NCI-H1694 (cell line): ENCODE measurements at places on chromosomes 1 and 21.
A peak's percentile ranks its signal among the peaks of the same experiment; 100 is the strongest.

DNA sequence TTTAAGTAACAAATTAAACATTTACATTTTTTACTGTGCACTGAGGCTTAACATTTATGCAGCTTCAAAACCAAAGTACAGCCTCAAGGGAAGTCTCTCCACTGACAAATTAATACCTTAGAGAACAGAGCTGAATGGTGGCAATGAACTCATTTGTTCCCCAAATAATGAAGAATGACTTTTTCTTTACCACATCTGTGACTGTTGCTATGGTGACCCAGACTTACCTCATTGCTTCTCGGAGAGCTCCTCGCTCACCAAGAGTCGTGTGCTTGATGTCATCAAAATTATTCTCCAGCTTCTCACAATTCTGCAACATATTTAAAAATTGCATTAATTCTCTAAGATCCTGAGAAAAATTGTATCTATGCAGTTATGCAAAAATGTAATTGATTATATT is 92.9 kb downstream of the DPYD start:
- DNase-seq: no peak

GRCh38 chr1:205477759-205478247 is 22.0 kb upstream of the BLACAT1 start:
- DNase-seq: no peak

DNA sequence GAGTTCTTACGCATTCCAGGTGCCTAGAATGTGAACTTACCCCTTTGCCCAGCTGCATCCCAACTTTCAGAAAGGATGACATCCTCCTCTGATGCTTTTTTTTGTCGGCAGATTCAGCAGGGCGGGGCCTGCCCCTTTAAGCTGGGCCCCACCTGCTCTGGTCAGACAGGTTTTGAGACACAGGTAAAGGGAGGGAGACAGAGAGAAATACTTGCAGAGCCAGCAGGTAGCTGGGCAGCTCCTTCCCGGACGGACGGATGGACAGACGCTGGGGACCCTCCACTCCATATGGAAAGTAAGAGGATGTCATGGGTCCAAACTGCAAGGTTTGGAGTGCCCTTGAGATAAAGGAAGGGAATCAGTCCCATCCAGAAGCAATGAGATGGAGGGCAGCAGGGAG is at the start of gene TMEM79:
Gene TMEM79, plus strand, starts transcription at position 214 of the 400 bp plus-strand sequence. CDS start 902 bp downstream, outside the sequence.
- no peak for DNase-seq

DNA sequence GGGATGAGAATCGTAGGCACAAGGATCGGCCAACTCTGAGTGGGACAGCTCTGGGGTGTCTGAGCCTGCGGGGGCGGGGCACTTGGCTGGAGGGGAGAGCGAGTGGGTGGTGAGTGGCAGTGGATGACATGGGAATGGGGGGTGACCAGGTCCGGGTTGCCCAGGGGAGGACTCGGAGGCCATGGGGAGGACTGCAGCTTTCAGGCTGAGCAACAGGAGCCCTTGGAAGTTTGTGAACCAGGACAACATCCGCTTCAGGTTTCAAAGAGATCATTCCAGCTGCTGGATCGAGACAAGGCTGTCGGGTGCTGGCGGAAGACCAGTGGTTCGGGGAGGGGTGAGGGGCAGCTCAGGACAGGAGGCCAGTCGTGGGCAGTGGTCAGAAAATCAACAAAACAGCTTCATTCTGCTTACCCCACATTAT is 124.4 kb upstream of the IRF2BP2 start:
- no peak for DNase-seq

GRCh38 chr1:22584001-22584562 is 20.8 kb downstream of the EPHA8 start:
- DNase-seq: no peak

- DNase-seq: peak; percentile 15
Observed at GRCh38 chr1:231706934-231707333, 80.3 kb downstream of the DISC1 start.

DNA sequence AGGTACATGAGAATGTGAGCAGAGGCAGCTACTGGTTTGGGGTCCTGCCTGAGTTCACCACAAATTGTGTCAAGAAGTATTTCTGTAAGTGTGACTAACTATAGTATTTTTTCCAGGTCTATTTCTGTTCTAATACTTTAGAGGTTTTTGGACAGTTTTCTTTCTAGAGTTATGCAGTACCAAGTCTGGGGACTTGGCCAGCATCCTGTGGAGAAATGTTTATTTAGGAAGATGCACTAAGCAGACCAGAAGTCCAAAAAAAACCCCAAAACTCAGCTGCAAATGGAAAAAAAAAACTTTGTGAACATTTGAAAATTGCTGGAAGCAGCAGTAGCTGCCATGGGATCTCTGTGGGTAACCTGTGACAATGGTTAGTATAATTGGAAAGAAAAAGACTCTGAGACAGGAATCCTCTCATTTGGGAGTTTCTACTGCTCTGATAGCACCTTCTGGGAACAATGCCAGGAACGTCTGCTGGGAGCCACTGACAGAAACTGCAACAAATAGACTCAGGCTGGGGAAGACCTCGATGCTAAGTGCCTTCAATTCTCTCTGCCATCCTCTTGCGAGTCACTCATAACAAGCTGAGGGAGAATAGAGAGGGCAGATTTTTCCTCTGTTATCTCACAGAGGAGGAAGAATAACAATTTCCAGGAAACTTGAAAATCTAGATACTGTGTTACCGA is 37.6 kb downstream of the OR10R2 start:
- no peak for DNase-seq

GRCh38 chr1:53296117-53296749 is 31.6 kb downstream of the LRP8 start:
- no peak for DNase-seq

DNA sequence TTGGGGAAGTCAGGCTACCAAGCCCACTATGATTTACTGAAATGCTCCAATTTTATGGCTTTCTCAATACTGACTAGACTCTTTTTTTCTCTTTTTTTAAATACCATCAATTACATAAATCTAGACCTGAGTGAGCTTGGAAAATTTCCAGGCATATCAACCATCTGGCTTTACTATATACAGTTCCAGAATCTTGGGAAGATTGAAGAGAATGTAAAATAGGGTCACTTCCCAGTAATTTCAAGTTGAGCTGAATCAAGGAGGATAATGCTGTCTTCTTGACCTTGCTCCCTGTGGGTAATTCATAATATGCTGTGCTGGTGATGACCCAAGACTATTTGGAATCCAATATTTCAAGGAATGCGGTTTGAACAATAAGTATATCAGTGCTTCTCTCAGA is 108.1 kb downstream of the MAP3K21 start:
- DNase-seq: peak; percentile 44

DNA sequence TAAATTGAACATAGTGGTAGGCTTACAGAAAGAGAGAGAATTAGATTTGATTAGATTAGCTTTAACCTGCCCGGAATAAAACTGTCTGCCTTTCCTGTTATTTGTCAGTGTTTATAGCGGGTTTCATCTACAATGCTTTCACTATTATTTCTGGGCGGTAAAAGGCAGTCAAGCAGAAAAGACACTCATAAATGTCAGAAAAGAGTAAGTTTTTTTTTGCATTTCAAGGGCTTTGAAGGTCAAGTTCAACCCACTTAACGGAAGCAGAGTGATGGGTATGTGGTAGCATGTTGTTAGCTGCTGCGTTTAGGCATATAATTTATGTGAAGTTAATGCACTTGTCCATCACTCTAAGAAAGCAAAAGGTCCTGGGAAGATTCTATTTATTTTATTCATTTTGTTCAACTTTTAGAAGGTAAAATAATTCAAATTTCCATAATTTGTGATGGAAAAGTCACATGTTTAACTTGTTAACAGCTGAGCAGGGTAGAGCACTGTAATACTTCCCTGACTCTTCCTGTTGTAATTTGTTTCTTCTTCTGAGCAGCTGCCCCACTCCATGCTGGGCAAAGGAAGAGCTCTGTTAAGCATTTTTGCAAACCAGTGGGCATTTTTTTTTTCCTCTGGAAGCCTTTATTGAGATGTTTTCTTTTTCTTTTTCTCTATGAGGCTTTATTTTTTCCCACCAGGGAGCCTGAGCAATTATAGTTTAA is 220.1 kb downstream of the ST6GALNAC3 start:
- no peak for DNase-seq

DNA sequence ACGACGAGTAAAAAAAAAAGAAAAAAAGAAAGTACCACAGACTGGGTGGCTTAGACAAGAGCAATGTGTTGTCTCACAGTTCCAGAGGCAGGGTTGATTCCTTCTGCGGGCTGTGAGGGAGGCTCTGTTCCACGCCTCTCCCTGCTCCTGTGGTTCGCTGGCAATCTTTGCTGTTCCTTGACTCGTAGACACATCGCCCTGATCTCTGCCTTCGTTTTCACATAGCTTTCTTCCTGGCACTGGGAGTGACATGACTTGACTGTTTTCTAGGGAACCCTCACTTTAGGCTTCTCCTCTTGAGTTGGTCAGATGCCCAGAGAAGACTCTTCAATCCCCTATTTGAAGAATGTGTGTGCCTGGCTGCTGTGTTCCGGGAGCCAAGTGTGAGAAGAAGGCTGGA is 133.6 kb downstream of the TM2D1 start:
- DNase-seq: no peak

- DNase-seq: no peak
Observed at GRCh38 chr1:6299557-6300165, 38.8 kb upstream of the GPR153 start.

- DNase-seq: peak; percentile 76
Observed at GRCh38 chr1:206635080-206635977, at the start of gene DYRK3. Gene DYRK3, plus strand, starts transcription at chr1:206635536. Its CDS starts 168 bp downstream, at chr1:206635704.

- no peak for DNase-seq
Observed at GRCh38 chr1:182410620-182411273, 10.3 kb upstream of the TEDDM1 start.

DNA sequence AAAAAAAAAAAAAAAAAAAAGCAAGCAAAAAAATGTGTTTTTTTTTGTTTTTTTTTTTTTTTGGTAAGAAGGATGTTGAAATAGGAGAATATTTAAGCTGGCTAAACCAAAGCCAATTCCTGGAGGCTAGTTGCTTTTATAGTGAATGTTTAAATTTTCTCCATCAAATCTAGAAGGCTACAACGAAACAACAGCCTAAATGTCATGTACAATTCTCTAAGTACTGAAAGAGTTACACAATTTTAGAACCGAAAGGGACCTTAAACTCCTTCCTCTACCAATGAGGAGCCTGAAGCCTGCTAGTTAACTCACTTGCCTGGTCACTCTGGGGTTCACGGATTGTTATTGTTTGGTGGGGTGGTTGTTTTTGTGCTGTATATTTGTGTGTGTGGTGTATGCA is 3.5 kb downstream of the WLS start:
- no peak for DNase-seq

DNA sequence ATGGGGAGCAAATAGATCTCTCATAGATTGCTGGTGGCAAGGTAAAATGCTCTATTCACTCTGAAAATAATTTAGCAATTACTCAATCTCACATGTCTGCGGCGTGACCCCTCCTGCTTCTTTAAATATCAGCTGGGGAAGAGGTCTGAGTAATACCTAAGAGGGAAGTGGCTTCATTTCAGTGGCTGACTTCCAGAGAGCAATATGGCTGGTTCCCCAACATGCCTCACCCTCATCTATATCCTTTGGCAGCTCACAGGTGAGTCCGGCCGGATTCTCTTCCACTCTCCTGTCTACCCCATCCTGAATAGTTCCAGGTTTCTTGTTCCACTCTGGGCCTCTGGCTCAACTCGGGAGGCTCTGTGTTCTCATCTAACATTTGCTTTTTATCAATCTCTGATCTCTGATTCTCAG is at the start of gene SLAMF7:
Gene SLAMF7, plus strand, starts transcription at position 150 of the 414 bp plus-strand sequence. Its CDS starts 55 bp downstream, at position 205.
- no peak for DNase-seq

GRCh38 chr1:92480200-92480812 is 6.4 kb downstream of the GFI1 start:
- DNase-seq: no peak

DNA sequence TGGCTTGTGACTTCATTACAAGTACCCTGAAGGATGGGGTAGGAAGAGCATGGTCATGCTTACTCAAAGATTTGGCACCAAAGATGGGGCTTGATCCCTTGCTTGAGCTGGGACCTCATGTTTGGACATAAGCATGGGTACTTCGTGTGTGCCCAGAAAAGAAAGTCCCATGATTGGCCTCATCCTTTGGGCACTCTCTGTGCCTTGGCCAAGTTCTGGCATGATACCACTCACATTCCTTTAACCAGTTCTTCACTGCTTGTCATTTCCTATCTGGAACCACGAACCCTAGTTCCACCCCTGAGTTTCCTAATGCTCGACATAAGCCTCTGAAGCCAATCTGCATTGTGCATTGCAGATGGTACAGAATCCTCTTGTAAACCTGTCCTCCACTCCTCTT is 107.0 kb downstream of the NAV1 start:
- DNase-seq: no peak

DNA sequence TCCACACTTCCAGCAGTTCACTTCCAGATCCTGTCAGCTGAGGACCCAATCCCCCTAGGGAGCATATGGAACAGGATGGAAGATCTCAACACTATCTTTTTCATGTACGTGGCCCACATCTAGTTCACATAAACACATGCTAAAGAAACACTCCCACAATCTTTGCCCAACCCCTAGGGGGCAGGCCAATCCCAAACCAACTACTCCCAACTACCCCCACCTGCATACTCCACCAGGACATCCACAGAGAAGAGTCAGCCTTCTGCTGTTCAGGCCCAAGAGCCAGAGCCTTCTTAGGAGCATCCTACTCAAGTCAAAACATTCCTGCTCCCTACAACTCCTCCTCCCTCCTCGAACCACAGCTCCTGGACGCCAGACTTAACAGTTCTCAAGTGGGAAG is 5.6 kb upstream of the SLC5A9 start:
- no peak for DNase-seq

DNA sequence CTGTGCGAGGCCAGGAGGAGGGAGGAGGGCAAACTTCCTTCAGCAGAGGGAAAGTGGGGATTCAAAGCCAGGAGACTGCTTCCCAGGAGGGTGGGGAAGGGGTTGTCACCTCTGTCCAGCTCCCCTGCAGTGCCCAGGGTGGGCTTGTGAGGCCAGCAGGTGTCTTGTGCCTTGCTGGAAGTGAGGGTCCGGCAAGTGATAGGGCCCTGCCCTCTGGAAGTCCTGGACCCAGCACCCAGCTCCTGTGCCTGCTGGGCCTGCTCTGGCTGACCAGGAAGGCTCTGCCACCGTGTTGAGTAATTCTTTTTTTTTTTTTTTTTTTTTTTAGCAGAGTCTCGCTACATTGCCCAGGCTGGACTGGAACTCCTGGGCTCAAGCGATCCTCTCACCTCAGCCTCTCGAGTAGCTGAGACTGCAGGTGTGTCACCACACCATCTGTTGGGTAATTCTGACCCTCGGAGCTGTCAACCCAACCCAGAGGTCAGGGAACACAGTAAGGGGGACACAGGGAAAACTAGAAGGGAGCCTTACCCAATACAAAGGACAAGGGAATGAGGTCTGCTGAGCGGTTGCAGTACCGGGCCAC is 1.0 kb downstream of the BEST4 start:
- no peak for DNase-seq

DNA sequence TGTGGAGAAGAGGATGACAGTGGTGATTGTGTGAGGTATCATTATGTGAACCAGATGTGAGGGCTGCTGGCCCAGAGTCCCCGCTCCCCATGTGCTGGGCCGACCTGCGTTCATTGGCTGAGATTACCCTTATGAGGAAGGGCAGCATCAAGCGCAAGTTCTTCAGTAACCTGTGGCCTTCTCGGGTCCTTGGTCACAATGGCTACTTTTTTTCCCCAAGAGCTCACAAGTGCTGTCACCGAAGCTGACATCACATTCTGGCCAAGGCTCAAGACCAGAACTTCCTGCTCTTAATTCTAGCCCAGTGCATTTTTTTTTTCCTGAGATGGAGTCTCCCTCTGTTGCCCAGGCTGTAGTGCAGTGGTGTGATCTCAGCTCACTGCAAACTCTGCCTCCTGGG is 262.9 kb downstream of the RHOU start:
- DNase-seq: no peak
